ENCODE measurements at places on chromosomes 6 and 20. TPM values are rescaled to one million over a fixed set of nuclear protein-coding genes. Genes with fewer than 3 reads are reported as not detected.

The PGBD1 gene
- total RNA-seq = 4.2 TPM

The UNC5CL gene
- 2.1 TPM for total RNA-seq

The RNF217 gene
- total RNA-seq = 27.1 TPM

The DNAH8 gene
- total RNA-seq = 14.6 TPM

The FOXF2 gene
- total RNA-seq = 0.52 TPM

The DLL1 gene
- total RNA-seq = 13.6 TPM

The RRAGD gene
- 65.8 TPM for total RNA-seq

The CST4 gene
- not detected for total RNA-seq

The FAM162B gene
- 4.7 TPM for total RNA-seq

The CALHM4 gene
- total RNA-seq = not detected

The LTB gene
- 2.1 TPM for total RNA-seq

The RSPO3 gene
- 6.3 TPM for total RNA-seq

The NOX3 gene
- not detected for total RNA-seq

All from skeletal muscle tissue (tissue), 5 donors.